Activated CD8-positive, alpha-beta memory T cell treated with anti-CD3 and anti-CD28 coated beads for 24 hours (primary cell): ENCODE measurements at places on chromosomes 6 and 20.

DNA sequence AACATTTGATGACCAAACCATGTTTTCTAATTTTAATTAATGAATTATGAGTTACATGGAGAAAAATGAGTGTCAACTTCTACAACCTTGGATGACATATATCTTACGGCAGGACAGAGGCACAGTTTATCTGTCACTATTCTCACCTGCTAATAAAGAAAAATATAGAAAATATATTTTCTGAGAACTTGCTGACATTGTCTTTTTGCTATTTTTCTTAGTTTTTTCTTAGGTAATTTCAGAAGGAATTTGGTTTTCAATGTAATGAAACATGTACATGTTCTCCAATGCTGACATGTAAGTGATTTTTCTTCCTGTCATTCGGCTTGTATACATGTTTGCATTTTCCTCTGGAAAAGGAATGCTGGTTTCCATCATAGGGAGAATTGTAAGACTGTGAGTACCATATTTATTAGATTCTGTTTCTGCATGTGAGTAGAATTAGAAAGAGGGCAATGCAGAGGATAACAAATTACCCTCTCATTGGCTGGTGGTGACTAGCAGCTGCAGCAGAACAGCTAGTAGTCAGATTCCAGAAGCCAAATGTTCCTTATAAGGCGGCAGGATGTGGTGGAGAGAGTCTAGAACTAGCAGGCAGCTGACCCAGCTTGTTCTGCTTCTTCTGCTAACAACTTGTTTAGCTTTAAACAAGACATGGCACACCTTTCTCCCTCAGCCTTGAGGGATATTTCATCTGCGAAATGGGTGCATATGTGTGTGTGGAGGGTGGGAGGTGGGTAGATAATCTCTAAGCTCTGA lies 132.8 kb upstream of the SPACA1 start:
- DNase-seq = no peak

DNA sequence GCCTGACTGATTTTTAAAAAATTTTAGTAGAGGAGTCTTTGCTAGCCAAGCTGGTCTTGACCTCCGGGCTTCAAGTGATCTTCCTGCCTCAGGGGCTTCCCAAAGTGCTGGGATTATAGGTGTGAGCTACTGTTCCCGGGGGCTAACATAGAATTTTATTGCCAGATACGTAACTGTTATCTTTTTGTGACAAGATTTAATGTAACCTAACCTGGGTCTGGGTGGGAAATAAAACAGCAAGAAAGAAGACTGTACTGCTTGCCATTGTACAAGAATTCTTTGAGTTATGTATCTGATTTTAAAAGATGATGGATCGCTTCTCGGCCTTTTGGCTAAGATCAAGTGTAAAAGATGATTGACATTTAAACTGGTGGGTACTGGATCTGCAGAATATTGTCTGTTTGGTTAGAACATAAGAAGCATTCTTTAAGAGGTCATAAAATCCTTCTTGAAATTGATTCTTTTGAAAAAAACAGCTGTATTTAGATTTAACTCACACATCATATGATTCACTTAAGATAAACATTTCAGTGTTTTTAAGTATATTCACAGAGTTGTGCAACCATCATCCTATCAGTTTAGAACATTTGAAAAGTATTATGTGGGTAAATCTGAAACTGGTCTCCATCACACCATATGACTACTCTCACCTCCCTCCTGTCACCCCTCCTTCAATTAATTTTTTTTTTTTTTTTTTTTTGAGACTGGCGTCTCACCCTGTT lies 21.6 kb downstream of the TPX2 start:
- DNase-seq = no peak

DNA sequence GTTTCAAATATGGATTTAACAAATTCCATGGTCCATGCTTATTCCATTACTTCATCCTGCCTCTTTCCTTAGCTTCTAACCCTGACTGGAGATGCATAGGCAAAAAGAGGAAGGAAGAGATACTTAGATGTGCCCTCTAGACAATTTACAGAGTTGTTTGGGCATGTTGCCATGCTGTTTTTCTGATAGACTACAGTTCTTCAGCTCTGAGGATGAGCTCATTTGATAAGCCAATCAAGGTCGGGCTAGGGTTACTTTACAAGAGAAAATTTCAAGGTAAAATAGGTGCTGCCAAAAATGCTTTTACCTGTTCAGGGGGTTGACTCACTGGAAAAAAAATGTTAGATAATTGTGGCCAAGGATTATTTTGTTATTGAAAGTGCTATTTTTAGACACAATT lies 5.9 kb downstream of the HCRTR2 start:
- no peak for DNase-seq

- DNase-seq = no peak
Observed at GRCh38 chr6:93787841-93788240, 368.5 kb upstream of the EPHA7 start.

- no peak for DNase-seq
Observed at GRCh38 chr20:44050327-44050726, 135.7 kb downstream of the TOX2 start.

GRCh38 chr6:19524366-19525186 lies 312.6 kb upstream of the ID4 start:
- no peak for DNase-seq

DNA sequence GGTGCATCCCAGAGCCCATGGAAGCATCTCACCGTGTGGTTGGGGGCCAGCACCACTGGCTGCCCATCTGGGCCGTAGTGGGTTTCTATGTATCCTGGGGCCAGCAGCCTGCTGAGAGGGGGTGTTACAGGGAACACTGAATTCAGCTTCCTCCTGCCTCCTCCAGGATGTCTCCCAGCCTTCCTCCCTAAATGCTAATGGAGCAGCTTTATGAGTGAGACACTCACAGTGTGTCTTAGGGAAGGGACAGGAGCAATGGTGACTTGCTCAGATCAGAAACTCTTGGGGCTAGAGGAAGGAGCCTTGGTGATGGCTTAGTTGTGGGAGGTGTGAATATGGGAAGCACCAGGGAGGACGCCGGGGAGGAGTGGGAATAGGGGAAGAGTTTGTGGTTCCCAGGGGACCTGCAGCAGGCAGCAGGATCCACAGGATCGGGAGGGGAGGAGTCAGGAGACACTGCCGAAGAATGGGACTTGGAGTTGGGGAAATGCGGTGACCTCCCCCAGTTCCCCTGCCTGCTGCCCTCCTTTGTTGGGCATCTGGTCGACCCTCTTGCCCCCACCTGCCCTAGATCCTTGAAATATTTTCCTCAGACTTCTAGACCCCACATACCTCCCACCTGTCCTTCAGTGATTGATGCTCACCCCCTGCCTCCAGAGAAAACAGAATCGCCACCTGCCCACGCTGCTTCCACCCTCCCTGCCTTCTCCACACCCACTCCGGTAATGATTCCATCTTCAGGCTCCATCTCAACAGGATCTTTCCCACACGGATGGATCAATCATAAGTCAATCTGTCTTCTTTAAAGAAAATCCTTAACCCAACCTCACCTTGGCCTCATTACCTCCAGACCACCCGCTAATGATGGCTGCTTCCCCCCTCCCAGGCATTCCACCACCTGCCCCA lies 6.6 kb downstream of the ADAM33 start:
- DNase-seq = no peak
